ENCODE measurements at places on chromosomes 1 and 21.

DNA sequence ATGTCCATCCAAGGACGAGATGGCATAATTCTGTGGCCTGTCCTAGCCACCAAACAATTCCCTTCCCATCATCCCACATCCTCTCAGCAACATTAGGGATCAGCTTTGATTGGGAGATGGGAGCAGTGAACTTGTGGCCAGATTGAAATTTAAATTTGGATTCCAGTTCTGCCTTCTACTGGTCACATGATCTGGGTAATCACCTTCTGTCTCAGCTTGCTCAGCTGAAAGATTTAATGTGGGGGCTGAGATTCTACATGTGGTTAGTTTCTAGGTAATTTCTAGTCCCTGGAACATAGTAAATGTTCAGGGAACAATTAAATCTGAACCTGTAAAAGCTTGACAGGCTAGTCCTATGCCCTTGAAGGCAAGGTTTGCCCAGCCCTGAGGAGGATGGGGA, 3.2 kb downstream of the MYOCOS start:
- no peak for DNase-seq

- no peak for DNase-seq
Observed at GRCh38 chr1:39177706-39178105, 26.8 kb upstream of the MACF1 start.

- DNase-seq, result no peak
Observed at GRCh38 chr1:91124989-91125417, 103.2 kb upstream of the ZNF644 start.

DNA sequence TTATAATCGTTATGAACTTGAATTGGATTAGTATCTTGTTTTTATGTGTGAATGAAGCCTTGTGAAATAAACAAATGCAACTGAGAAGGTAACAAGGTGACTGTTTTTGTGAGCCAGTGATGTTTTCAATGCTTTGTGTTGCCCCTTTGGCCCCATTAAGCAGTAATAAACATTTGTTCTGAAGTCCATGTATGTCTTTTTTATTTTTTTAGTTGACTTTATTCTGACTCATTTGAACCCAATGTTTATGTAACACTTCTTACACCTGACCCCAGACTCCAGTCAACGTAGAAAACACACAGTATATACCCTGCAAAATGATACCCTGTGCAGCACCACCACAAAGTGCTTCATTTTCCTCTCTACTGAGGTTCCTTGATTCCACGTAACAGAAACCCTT, 4.6 kb upstream of the CACYBP start:
- no peak for DNase-seq

GRCh38 chr1:68111519-68112436, 61.4 kb upstream of the DIRAS3 start:
- DNase-seq, result no peak

DNA sequence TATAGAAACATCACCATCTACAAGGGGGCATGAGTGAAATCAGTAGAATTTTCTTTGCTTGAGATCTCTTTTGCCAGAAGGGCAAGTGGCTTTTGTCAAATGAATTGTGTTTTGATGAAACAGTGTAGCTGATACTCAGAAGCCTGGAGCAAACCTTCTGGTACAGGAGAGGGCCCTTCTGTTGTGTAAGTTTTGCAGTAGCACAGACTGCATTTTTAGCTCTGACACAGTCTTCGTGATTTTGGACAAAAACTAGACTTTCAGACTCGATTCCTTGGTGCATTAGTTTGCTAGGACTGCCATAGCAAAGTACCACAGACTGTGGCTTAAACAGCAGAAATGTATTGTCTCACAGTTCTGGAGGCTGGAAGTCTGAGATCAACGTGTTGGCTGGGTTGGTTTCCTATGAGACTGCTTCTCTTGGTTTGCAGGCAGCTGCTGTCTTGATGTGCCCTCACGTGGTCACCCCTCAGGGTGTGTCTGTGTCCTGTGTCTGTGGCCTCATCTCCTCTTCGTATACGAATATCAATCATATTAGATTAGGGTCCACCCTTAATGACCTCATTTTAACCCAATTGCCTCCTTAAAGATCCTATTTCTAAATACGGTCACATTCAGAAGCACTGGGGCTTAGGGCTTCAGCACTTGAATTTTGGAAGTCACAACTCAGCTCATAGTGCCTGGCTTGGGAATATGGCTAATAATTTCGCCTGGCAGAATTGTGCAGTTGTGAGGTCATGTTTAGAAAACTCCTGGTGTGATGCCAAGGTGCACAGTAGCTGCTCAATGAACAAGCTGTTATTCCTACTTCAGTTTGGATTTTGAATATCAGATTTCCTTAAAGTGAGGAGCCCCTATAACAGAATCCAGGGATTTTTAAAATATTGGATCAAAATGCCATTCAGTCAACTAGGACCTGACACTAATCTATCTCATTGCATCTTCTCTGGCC, 21.2 kb upstream of the DISC1 start:
- DNase-seq, result no peak

DNA sequence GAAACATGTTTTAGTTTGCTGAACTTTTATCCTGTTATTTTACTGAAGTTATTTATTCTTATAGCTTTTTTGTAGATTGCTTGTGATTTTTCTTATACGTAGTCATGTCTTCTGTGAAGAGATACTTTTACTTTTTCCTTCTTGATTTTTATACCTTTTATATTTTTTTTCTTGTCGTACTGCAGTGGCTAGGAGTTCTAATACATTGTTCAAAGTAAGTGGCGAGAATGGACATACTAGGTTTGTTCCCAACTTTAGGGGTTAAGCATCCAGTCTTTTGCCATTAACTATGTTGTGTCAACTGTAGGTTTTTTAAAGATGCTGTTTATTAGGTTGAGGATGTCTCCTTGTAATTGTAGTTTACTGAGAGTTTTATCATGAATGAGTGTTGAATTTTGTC, 36.3 kb downstream of the MAN1A2 start:
- DNase-seq, result no peak

DNA sequence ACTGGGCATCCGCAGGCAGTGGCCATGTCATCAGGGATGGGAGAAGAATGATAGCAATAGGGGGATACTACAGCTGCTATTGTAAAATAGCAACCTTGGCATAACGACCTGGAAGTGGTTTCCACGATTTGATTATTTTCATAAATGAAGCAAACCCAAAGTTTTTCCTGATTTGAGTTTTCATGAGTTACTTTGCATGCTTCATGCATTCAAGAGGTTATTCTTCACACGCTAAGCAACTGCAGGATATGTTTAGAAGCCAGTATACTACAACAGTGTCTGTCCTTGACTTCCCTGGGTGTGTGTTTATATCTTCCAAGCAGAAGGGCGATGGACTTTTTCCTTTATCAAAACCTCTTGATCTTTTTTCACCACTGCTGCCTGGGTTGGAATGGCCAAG, 281.1 kb upstream of the DUSP10 start:
- DNase-seq, result no peak

DNA sequence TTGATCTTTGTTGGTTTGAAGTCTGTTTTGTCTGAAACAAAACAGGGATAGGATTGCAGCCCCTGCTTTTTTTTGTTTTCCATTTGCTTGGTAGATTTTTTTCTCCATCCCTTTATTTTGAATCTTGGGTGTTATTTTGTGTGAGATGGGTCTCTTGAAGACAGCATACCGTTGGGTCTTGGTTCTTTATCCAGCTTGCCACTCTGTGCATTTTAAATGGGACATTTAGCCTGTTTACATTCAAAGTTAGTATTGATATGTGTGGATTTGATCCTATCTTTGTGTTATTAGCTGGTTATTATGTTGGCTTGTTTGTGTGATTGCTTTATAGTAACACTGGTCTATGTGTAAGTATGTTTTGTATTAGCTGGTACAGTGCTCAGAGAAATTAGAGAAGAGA, 40.9 kb downstream of the GIPC2 start:
- DNase-seq, result no peak

GRCh38 chr1:225137976-225138375, 208.5 kb downstream of the DNAH14 start:
- DNase-seq, result no peak

- no peak for DNase-seq
Observed at GRCh38 chr21:42993051-42993712, 18.8 kb downstream of the PKNOX1 start.

DNA sequence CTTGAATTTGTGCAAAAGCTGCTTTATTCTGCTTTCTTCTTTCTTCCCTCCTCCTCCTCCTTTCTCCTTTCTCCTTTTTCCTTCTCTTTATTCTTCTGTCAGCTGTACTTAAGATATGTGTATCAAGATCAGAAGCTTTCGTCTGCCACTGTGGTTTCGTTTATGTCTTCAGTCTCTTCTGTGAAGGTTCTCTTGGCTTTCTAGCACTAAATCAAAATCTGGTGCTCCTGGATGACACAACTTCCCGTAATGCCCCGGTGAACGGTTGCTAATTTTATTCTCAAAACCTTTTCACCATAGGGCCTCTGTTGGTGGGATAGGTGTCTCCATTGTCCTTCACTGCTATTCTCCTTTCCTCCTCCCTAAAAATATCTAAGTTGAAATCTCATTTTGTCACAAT, 5.0 kb downstream of the ATF6 start:
- no peak for DNase-seq

GRCh38 chr1:59055908-59056719, 240.8 kb upstream of the FGGY start:
- no peak for DNase-seq

DNA sequence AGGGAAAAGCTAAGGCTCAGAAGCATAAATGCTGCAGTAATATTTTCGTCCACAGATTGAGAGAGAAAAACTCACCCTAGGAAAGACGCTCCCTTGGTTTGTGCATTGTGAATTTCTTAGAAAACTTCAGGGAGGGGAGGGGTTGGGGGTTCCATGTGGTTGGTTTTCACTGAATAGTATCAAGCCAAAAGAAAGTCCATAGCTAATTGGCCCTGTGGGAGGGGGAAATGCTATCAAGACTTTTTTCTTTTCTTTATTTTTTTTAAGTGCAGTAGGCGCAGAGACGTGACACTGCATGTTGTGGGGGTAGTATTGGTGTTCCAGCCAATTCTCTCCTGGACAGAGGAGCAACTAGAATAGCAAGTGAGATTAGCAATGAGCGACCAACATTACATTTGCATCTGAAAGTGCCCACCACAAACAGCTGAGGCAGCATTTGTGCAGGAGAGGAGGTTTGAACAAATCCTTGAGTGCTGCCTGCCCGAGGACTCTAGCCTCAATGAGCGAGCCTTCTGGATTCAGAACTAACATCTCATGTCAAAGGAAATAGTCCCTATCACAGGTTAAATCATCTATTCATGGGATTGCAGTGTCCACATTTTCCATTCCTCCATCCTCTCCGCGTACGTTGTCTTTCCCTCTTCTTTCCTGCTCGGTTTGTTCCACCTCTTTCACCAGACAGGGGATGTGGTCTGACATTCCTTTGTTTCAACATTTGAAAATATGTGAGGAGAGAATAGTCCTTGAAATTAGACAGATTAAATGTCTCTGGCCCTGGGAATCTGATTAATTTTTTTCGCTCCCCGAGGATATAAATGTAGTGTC, 118.0 kb upstream of the MARK1 start:
- DNase-seq, result no peak

- no peak for DNase-seq
Observed at GRCh38 chr1:169890761-169891538, 2.7 kb downstream of the SCYL3 start.

DNA sequence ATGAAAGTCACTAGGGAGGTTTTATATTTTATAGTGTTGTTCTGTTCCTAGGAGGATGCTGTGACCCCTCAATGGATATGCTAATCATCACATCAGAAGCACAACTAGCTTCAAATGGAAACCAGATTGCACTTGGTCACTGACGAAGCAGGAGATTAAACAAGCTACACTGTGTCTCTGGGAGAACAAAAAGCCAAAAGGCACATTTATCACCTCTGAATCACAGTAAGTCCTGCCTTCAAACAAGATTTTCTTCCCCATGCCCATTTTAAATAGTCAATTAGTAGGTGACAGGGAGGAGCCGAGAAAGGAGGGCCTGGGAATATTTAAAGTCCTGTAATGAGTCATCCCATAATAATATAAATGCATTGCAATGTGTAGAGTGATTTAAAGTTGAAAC, 38.1 kb downstream of the RGS2 start:
- DNase-seq, result no peak

DNA sequence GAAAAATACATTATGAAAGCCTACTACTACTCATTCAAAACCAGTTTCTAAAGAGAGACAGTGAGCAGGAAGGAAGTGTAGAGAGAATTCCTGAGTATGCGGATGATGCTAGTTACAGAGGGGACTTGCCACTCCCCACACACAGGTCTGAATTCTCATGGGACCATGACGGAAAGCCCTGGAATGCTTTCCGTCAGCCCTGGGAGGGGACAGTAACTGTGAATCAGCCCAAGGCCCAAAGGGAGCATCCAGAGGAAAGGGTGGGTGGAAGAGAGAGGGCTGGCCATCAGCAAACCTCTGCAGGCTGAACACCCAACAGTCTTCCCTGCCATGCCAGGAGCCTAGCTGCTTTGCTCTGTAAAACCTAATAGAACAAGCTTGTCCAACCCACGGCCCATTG, 36.4 kb downstream of the RCSD1 start:
- DNase-seq, result no peak

GRCh38 chr1:100448366-100448765, 89.6 kb upstream of the GPR88 start:
- no peak for DNase-seq

DNA sequence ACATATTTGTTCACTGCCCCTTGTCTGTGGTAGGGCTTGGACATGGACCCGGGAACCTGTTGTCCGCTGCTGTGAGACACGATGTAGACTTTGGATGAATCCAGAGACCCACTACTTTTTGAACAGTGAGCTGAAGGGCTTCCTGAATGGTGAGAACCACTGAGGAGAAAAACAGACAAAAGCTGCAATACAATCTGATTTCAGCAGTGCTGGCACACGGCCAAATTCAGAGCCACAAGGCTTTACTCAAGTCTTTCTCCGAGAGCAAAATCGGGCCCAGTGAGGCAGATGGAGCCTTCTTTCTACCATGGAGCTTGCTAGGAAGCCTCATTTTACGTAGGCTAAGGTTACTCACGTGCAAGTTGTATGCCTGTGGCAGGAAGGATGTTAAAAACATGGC, 197.6 kb downstream of the SIPA1L2 start:
- no peak for DNase-seq

DNA sequence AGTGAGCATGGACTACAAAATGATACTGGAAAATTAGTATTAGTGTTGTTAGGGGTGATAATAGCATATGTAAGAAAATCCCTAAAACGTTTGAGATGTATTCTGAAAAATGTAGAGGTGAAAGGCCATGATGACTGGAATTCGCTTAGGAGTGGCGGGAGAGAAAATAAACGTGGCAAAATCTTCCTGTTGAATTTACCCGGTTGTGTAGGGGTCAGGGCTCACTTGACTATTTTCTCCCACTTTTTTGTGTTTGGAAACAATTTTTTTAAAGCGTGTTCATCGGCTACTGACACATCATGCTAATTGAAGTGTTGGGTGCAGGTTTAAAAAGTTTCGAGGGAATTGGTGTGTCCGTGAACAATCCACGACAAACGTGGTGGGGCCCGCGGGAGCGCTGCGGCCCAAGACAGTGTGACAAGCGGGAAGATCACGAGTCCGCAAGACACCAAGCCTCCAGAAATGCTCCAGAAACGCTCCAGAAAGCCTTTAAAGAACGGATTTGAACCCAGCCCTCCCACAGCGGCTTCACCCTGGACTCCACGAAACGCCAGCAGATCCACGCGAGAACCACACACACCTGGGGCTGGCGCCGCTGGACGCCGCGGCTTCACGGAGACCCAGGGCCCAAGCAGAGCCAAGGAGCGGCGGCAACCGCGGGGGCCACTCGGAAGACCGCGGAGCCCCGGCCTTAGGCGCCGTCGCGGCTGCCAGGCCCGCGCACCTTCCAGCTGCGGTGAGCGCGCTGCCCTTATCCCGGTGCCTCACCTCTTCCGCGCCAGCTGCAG, 573 bp downstream of the PSMG1 start:
- DNase-seq, result no peak

All from GM12892 (cell line).